ENCODE measurements at places on chromosomes 16 and 17.

- no peak for DNase-seq
These were observed 120.7 kb upstream of the GSE1 start for GRCh38 chr16:85492295-85492864.

GRCh38 chr17:29653995-29654714 is 31.4 kb upstream of the CORO6 start:
- DNase-seq = no peak

DNA sequence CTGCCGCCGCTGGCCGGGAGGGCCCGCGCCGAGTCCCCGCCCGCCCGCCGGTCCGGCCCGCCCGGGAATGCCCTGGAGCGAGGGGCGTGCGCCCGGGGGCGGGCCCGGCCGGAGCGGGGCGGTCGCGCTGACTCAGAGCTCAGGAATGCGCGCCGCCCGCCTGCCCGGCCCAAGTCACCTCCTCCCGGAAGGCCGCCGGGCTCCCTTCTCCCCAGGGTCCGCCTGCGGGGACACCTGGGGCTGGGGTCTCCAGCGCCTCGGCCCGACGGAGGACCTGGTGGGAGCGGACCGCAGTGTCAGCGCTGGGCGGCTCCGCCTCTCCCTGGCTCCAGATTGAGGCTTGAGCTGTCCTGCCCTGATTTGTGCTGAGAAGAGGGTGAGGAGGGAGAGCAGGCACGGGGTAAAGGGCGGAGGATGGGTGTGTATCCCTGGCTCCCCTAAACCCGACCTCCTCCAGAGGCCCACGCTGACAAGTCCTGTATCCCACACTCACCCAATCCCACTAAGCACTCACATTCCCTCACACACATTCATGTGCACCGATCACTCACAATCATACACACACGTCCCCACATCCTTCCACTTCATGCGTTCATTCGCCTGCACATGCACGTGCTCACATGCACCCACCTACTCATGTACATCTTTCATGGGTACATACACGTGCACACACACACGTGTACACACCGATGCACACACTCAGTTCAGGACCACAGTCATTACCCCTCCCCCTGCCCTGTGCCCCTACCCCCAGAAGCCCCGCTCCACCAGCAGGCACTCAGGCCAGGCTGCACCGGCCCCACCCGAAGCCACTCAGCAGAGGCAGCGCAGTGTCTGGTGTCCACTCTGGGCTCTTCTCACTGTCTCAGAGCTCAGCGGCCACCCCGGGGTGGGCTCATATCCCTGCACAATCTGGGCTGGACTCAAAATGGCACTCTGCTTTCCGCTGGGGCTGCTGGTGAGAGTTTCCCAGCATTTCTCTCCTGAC is at the start of gene RHBDF1:
RHBDF1 (minus strand) TSS at position 71 of the 988 bp plus-strand sequence. CDS start 7,616 bp downstream, outside the sequence.
- DNase-seq = no peak

- peak; percentile 75 for DNase-seq
These were observed 1.8 kb downstream of the TMIGD1 start for GRCh38 chr17:30332057-30332542.

- DNase-seq = no peak
These were observed 119.1 kb downstream of the CCDC182 start for GRCh38 chr17:57625957-57626356.

GRCh38 chr17:78925234-78925633 is at the start of gene TIMP2:
Gene TIMP2, minus strand, starts transcription at chr17:78925387. Its CDS starts 299 bp downstream, at chr17:78925088.
- DNase-seq = peak; percentile 71

DNA sequence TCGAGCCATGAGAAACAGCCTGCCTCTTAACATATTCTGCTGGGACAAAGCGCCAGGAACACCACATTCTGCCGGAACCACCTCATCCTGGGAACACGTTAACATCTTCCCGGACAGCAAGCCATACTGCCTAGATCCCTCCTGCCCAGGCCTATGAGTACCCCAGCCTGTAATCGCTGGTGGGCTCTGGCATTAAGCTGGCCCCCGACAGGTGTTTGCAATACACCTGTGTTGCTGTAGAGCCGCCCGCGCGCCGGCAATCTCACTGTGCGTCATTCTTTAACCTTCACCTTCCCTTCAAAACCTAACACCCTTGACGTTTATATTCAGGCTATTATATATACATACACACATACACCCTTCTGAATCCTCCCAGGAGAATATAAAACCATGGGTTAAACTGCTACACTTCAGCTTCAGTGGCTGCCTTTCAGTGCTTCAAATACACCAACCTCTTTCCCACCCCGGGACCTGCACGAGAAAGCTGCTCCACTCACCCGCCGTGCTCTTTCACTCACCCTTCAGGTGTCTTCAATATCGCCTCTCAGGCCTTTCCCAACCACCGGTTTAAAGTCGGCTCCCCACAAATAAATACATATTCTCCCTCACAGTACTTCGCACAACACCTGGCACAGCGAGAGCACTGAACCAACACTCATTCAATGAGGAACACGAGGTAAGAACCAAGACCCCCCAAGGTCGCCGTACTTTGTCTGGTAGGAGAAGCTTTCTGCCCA is 1.0 kb upstream of the ENDOV start:
- DNase-seq = no peak

DNA sequence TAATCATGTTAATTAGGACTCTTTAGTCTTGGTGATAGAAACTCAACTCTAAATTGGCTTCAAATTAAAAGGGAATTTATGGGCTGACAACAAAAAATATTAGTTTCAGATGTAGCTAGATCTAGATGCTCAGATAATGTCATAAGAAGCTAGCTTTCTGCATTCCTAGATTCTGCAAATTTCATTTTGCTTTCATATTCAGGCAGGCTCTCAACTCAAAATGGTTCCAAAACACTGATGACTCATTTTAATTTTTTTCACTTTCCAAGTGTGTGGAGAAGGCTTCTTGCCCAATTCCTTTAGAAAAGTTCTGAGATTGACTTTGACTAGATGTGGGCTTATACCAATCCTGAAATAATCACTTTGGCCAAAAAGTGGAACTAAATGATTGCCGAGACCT is 236.7 kb upstream of the GOT2 start:
- DNase-seq = no peak

- no peak for DNase-seq
These were observed 1.1 kb downstream of the SPEM1 start for GRCh38 chr17:7421186-7421585.

DNA sequence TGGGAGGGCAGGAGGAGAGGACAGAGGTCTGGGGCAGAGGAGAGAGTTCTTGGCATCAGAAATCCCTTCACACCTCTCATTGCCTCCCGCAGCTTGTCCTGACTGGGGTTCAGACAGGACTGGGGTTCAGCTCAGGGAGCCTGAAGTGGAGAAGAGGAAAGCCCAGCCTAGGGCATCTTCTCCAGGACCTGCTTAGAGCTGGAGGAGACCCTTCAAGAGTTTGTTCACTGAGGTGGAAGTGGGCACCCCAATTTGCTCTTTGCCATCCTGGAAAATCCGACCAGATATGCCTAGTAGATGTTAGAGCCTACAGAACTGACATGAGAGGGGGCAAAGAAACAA is 2.0 kb downstream of the HOXB3 start:
- no peak for DNase-seq

DNA sequence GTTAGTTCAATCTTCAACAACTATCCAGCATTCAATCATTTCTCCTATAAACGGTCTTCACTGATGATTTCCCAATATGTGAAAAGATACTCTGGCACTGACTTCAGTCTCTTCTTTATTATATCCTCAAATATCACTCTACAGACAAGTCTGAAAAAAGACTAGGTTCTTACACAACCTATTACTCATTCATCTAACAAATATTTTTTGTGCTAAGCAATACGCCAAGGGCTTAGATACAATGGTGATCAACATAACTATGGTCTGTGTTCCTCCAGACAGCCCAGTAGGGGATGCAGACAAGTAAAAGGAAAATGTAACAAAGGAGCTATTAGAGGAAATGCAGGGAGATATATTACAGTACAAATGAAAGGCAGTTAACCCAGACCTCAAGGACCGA is 63.9 kb downstream of the MYO1D start:
- DNase-seq = no peak

GRCh38 chr17:38750044-38750311 is 1.8 kb upstream of the PCGF2 start:
- DNase-seq = no peak

GRCh38 chr16:4505356-4506147 is 29.4 kb downstream of the HMOX2 start:
- DNase-seq = peak; percentile 89

GRCh38 chr17:3953542-3953941 is 10.7 kb downstream of the ATP2A3 start:
- DNase-seq = no peak

All from CD4-positive, alpha-beta T cell treated with Interleukin-17A for 1 hour (primary cell).